ENCODE measurements at places on chromosomes 11 and 22.

DNA sequence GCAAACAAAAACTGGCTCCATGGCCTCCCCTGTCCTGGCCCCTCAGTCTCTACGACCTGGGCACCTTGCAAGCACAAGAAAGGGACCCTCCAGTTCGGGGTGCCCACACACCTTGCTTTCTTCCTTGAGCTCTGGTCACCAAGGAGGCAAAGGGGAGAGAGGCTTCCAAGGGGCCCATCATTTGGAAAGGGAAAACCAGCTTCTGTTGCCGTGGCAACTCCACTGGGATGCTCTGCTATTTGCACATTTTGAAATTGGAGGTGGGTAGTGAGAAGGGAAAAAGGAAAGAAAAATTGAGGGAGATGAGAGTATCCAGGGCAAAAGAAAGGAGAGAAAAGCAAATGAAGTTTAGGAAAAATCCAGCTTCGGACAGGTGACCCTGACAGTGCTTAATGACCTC lies 388.4 kb downstream of the SHANK2 start:
- DNase-seq: no peak

GRCh38 chr11:111104185-111104584 lies 141.3 kb upstream of the POU2AF2 start:
- DNase-seq: no peak

DNA sequence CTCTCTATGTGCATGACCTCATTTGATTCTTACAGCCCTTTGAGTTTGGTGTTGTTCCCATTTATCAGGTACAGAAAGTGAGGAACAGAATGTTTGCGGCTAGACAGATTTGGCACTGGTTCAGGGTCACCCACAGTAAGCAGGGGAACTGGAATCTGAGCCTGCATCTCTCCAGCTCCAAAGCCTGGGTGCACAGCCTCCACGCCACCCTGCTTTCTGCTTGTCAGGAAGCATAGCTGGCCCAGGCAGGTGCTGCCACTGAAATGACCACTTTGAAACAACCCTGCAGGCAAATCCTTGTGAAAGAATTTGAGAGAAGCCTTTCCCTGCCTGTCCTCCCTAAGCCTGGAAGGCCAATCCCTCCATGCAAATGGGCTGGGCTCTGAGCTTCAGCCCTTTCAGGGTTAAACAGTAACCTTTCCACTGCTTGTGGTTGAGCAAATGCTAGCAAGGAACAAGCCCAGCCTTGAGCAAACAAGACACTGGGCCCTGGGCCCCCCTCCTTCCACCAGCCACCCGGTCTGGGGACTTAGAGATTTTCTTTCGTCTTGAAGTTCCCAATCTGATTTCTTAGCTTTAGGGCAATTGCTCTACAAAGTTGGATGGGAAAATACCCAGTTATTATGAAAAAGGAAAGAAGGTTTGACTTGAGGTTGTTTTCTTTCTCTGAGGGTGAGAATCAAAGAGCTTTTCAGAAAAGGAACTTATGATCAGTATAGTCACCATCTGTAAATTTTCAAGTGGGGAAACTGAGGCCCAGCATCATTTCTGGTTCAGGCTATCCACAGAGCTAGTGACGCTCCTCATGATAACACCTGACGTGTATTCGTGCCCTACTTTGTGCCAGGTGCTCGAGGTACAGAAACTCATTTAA lies 19.4 kb downstream of the EHF start:
- no peak for DNase-seq

DNA sequence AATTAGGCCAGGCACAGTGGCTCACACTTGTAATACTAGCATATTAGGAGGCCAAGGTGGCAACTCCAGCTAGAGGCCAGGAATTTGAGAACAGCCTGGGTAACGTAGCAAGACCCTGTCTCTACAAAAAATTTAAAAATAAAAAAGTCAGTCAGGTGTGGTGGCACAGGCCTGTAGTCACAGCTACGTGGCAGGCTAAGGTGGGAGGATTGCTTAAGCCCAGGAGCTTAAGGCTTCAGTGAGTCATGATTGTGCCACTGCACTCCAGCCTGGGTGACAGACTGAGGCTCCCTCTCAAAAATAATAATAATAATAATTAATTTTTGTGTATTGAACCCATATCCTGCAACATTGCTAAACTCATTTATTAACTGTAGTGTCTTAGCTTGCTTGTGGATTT lies 15.3 kb upstream of the TRIM29 start:
- DNase-seq: no peak

Measured in left ventricle myocardium inferior (tissue), 1 donor.